ENCODE measurements at places on chromosomes 6 and 20. TPM values are rescaled to one million over a fixed set of nuclear protein-coding genes. Genes with fewer than 3 reads are reported as not detected.

The RAD21L1 gene
- total RNA-seq: not detected

The ZFP57 gene
- not detected for total RNA-seq

The HLA-DMA gene
- 12.1 TPM for total RNA-seq

The SPDEF gene
- under 0.01 TPM for total RNA-seq

The PEX3 gene
- 25.6 TPM for total RNA-seq

The COL21A1 gene
- 2.3 TPM for total RNA-seq

The VSX1 gene
- total RNA-seq: not detected

The PGC gene
- total RNA-seq: not detected

The STX11 gene
- total RNA-seq: 0.26 TPM

The MUC21 gene
- total RNA-seq: not detected

The E2F3 gene
- 3.1 TPM for total RNA-seq

The PREX1 gene
- 3.1 TPM for total RNA-seq

The ERVFRD-1 gene
- not detected for total RNA-seq

The BMP7 gene
- not detected for total RNA-seq

The COX4I2 gene
- not detected for total RNA-seq

The TFAP2D gene
- total RNA-seq: not detected

The SSTR4 gene
- total RNA-seq: not detected

The RBPJL gene
- not detected for total RNA-seq

The SCGN gene
- not detected for total RNA-seq

The SEMG1 gene
- total RNA-seq: not detected

The PARD6B gene
- 1.0 TPM for total RNA-seq

The GSTA4 gene
- 54.0 TPM for total RNA-seq

The C6orf58 gene
- not detected for total RNA-seq

The WFDC2 gene
- not detected for total RNA-seq

The IL17A gene
- not detected for total RNA-seq

The AVP gene
- total RNA-seq: not detected

The SLC22A23 gene
- total RNA-seq: 5.1 TPM
